Temporal lobe (tissue), 4 donors: ENCODE measurements at places on chromosomes 1 and 21. TPM values are rescaled to one million over a fixed set of nuclear protein-coding genes. Genes with fewer than 3 reads are reported as not detected.

Gene RGS4
- 2.0 TPM for total RNA-seq

Gene SPRR1A
- total RNA-seq: not detected

Gene CSF3R
- 2.0 TPM for total RNA-seq

Gene SEMA4A
- 24.8 TPM for total RNA-seq

Gene VHLL
- total RNA-seq: 0.25 TPM

Gene MCOLN2
- total RNA-seq: not detected

Gene PDZK1IP1
- not detected for total RNA-seq

Gene PLPPR5
- total RNA-seq: 56.8 TPM

Gene HTR1D
- 0.25 TPM for total RNA-seq

Gene HNRNPCL4
- not detected for total RNA-seq

Gene RNU1-2
- 73,230 TPM for total RNA-seq

Gene IKBKE
- total RNA-seq: 0.98 TPM

Gene STPG1
- total RNA-seq: 2.5 TPM

Gene GPR153
- 18.4 TPM for total RNA-seq

Gene PGD
- 80.9 TPM for total RNA-seq

Gene HS2ST1
- 28.5 TPM for total RNA-seq

Gene EDARADD
- total RNA-seq: 3.4 TPM

Gene SPRR1B
- total RNA-seq: not detected

Gene CRABP2
- 7.1 TPM for total RNA-seq

Gene ADGRL2
- 72.8 TPM for total RNA-seq

Gene CCDC27
- not detected for total RNA-seq

Gene USP16
- total RNA-seq: 27.5 TPM

Gene CHODL
- total RNA-seq: 2.0 TPM

Gene STIL
- total RNA-seq: 4.7 TPM

Gene OR2L13
- 0.74 TPM for total RNA-seq

Gene PGLYRP4
- total RNA-seq: not detected

Gene CELF3
- 52.4 TPM for total RNA-seq

Gene STYXL2
- 0.25 TPM for total RNA-seq

Gene ARMH1
- 3.2 TPM for total RNA-seq

Gene SCAMP3
- 18.9 TPM for total RNA-seq

Gene CHD1L
- 10.3 TPM for total RNA-seq

Gene VWA5B1
- total RNA-seq: under 0.01 TPM

Gene LUZP1
- total RNA-seq: 6.6 TPM

Gene MPZL1
- 187 TPM for total RNA-seq
